ENCODE measurements at places on chromosomes 16 and 17.

DNA sequence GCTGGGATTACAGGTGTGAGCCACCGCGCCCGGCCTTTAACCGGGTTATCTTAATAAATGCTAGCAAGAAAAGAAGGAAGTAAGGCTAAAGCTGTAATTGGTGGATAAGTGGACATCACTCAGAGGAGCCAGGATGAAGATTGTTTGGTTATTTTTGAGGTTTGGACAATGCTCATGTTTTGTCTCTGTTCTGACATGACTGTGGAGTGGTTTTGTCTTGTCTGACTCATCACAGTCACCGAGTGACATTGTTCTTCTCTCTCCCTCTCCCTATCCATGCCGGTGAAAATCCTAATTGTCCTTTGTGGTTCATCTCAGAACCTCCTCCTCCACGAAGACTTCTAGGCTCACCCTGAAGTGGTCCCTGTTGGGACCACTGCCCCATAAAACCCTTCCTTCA lies 23.5 kb upstream of the GRIN2A start:
- no peak for DNase-seq

GRCh38 chr17:12623220-12623848 lies 42.4 kb upstream of the MYOCD start:
- DNase-seq, result no peak

- DNase-seq, result no peak
Measured at GRCh38 chr17:51947160-51947735, 211.3 kb downstream of the CA10 start.

DNA sequence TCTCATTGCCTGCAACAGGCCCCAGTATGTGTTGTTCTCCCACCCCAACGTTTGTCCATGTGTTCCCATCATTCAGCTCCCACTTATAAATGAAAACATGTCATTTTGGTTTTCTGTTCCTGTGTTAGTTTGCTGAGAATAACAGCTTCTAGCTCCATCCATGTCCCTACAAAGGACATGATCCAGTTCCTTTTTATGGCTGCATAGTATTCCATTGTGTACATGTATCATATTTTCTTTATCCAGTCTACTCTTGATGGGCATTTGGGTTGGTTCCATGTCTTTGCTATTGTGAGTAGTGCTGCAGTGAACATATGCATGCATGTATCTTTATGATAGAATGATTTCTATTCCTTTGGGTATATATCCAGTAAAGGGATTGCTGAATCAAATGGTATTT lies 10.8 kb upstream of the KRTAP9-2 start:
- no peak for DNase-seq

- DNase-seq, result no peak
Measured at GRCh38 chr16:17273142-17273561, 197.6 kb downstream of the XYLT1 start.

DNA sequence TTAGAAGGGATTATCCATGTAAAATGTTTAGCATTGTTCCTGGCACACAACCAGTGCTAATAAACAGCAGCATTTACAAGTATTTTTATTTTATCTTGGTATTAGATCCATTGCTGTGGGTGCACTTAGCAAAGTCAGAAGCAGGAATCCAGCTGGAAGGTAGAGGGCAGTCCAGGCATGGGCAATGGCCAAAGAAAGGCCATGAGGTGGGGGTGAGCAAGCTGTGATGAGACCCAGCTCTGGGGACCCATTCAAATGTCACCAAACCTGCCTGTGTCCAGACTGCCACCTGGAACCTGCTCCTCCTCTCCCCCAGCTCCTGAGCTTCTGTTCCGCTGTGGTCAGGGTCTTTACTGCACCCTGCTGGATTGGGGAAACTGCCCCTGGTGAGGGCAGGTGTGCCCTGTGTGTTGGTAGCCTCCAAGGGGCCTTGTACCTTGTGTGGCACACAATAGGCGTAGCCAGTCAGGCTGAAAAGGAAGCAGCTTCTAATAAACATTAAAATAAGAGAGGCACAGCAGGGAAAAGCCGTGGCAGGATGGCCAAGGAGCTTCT lies 118.0 kb upstream of the CRHR1 start:
- DNase-seq, result no peak

DNA sequence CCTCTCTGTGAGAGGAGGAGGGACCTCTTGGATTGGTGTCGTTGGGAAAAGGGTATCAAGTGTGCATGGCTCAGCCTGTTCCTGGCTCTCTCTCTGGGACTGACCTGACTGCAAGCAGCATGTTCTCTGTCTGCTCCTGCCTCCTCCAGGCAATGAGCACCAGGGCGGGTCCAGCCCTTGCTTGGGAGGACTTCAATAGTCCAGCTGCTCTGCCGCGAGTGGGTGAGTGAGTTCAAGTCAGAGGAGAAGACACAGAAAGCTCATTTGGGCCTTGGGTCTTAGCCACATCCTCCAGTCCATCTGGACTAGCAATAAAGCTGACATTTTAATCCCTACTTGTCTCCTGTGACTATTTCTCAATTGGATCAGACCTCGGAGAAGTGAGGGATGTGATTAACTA lies 25.2 kb upstream of the TNS4 start:
- DNase-seq, result no peak

- no peak for DNase-seq
Measured at GRCh38 chr16:4194661-4195060, 47.2 kb downstream of the SRL start.

GRCh38 chr16:67399218-67399733 lies 6.0 kb upstream of the TPPP3 start:
- no peak for DNase-seq

- DNase-seq, result no peak
Measured at GRCh38 chr16:67444259-67445125, 13.6 kb downstream of the HSD11B2 start.

DNA sequence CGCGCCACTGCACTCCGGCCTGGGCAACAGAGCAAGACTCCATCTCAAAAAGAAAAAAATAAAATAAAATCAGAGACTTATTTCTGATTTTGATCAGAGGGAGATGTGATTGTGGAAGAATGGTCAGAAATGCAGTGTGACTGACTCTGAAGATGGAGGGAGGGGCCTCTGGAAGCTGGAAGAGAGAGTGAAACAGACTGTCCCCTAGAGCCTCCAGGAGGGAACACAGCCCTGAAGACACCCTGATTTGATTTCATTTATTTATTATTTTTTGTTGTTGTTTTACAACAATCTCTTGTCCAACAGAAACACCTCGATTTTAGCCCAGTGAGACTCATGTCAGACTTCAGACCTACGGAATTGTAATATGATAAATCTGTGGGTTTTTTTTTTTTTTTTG lies 26.1 kb downstream of the BCL7C start:
- DNase-seq, result no peak

- DNase-seq, result no peak
Measured at GRCh38 chr17:1413281-1413791, 13.3 kb upstream of the YWHAE start.

DNA sequence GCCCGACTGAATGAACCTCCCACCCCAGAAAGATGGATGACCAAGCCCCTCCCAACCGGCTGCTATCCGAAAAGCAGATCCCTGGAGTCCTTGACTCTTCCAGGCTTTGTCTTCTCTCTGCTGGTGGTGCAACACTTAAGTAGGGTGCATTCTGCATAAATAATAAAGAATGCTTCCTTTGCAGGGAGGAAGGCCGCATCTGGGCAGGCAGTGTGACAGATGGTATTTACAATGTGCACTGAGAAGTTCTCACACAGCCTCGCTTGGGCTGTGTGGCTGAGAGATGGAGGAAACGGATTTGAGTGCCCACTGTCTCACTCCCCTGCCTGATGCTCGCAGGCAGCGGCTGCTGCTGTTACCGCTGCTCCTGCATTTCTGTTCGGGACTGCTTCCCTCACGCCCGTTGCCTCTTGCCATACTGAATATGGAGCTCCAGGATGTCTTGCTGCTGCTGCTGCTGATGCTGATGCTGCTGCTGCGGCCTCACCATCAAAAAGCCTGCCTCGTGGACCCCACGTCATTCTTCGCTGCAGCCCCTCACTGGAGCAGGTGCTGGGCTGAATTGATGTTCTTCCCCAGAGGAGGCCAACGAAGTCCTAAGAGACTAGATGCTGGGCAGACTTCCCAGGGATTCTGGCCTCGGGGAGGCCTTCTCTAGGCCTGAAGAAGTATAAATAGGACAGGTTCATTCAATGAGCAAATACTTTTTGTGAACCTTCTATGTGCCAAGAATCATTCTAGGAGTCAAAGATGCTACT lies 7.1 kb upstream of the RHBDL3 start:
- no peak for DNase-seq

DNA sequence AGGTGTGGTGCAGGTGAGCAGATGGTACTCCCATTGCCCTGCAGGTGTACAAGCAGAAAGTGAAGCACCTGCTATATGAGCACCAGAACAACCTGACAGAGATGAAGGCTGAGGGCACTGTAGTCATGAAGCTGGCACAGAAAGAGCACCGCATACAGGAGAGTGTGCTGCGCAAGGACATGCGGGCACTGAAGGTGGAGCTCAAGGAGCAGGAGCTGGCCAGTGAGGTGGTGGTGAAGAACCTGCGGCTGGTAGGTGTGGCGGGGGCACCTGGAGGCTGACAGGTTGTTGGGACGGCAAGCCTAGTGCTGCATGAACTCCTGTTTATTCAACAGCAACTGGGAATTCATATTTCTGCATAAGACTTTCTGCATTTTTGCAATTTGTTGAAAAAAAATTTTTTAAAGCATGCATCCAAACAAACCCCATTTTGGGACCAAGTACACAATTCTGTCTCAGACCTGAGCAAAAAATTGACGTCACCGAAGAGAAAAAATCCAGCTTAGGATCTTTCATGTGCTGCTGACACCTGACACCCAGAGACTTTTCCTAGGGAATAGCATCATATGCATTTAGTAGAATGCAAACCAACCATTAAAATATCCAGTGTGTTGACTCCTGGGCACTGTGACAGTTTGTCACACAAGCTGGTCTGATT lies 13.5 kb upstream of the DBNDD1 start:
- no peak for DNase-seq

DNA sequence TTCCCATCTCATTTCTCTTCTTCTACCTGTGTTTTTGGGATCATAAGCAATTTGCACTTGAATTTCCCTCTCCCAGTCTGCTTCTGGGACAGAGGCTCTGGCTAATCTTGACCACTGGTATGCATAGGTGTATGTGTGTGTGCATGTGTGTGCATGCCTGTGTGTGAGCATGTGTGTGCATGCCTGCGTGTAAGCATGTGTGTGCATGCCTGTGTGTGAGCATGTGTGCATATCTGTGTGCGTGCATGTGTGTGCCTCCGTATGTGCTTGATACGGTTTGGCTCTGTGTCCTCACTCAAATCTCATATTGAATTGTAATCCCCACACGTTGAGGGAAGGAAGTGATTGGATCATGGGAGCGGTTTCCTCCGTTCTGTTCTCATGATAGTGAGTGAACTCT lies 77.7 kb downstream of the HAPSTR1 start:
- no peak for DNase-seq

GRCh38 chr17:8985054-8985701 lies 19.7 kb upstream of the PIK3R5 start:
- DNase-seq, result no peak

- no peak for DNase-seq
Measured at GRCh38 chr16:47617732-47618131, 156.6 kb downstream of the PHKB start.

- no peak for DNase-seq
Measured at GRCh38 chr16:72120026-72120425, 26.4 kb downstream of the DHX38 start.

DNA sequence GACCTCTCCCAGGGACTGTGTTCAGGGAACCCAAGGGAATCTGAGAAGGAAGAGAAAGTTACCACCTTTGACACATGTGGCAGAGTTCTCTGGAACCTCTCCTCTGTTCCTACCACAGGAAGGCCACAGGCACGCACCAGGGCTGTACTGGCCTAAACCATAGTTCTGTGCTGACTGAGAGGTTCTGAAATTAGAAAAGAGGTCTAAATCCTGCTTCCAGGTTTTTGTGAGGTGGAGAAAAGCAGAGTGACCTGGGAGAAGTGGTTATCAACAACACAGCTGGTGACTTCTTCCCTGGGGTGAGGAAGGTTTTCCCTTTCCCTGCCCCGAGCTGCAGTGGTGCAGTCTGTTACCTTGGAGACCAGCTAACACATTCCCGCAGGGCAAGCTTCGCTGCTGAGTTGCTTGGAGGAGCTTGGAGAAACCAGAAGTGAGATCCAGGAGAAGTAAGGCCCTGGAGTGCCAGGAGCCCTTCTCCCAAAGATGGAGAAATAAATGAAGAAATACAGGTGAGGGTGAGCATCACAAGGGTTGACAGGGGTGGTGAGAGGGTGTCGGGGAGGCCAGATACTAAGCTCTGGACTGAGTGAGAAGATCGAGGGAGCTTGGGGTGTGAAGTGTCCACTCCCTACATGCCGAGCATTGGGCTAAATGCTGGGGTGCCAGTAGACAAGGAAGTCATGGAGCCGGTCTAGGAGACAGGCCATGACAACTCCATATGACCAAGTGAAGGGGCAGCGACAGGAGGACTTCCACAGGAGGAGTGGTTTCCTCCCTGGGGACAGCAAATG lies at the start of gene VWA3A:
TSS of gene VWA3A (plus strand) at position 399 of the 791 bp plus-strand sequence. CDS start at position 496, 97 bp downstream.
- DNase-seq, result no peak

DNA sequence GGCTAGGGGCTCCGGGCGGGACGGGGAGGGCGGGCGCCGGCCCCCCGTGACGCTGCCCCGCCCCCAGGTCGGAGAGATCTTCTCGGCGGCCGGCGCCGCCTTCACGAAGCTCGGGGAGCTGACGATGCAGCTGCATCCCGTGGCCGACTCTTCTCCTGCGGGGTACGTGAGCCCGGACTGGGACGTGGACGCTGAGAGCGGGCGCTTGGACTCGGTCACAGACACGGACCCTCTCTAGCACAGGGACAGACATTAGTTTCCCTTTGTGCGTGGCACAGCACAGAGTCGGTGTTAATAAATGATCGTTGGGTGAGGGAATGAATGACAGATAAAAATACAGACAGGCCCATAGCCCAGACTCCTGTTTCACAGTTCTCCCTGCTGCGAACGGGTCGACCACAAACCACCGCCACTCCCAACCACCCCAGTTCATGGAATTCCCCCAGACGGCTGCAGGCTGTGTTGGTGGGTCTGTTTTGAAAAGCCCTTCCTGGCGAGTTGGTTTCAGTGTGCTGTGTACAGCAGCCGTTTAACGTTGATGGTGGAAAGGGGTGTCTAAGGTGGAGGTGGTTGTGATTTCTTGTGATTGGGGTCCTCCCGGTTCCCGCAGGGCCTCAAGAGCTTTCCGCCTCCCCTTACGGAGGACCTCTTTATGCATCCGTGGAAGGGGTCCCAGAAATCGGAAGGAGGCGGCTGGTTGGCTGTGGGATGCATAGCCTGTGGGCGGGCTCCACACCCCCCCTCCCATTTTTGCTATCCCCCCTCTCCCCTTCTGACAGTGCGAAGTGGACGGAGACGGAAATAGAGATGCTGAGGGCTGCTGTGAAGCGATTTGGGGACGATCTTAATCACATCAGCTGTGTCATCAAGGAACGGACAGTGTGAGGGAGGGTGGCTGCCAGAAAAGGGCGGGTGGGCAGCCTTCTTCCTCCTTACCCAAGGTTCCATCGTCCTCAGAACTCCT lies 2.9 kb downstream of the RNASEK start:
- peak; percentile 47 for DNase-seq
